Smooth muscle cell of the brain vasculature (primary cell): ENCODE measurements at places on chromosomes 1 and 21.

DNA sequence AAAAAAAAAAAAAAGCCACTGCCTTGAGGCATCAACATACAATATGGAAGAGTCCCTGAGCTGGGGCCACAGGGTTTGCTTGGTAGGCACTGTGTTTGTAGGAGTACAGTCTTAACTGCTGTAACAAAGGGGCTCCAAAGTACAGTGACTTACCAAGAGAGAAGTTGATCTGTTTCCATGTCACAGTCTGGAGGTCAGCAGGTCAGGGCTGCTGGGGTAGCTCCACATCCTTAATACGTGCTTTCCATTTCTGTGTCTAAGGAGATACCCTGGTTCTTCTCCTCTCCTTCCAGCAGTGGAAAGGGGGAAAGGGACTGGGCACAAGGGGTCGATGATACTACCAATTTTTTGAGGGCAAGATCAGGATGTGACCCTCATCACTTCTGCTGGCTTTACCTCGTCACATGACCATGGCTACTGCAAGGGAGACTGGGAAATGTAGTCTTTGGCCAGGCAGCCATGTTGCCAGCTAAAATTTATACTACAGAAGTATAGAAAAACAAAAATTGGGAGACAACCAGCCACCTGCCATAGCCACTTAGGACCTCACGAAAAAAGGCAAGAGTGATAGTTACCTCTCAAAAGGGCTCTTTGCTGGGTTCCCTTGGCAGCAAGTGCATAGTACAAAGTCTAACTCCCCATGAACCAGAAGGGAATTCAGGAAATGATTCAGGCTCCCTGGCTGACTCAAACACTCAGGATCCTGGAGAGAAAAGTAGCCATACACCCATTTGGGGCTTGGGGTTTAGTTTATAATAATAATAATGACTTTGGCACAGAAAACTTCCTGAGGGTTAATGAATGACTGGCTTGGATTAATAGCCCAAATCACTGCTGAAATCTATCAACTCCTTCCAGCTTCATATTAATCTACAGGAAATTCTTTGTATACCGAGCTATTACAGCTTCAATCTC is 52.7 kb upstream of the ATP5PO start:
- no peak for DNase-seq

- DNase-seq = no peak
Measured at GRCh38 chr1:41566274-41566885, 81.9 kb upstream of the EDN2 start.

GRCh38 chr1:10674700-10675609 is 121.5 kb downstream of the CASZ1 start:
- DNase-seq = no peak

GRCh38 chr1:45752441-45753052 is 2.1 kb upstream of the IPP start:
- no peak for DNase-seq

- DNase-seq = no peak
Measured at GRCh38 chr1:166176416-166176815, 9.6 kb upstream of the FAM78B start.

GRCh38 chr1:44571712-44572571 is 102.3 kb downstream of the TMEM53 start:
- no peak for DNase-seq

DNA sequence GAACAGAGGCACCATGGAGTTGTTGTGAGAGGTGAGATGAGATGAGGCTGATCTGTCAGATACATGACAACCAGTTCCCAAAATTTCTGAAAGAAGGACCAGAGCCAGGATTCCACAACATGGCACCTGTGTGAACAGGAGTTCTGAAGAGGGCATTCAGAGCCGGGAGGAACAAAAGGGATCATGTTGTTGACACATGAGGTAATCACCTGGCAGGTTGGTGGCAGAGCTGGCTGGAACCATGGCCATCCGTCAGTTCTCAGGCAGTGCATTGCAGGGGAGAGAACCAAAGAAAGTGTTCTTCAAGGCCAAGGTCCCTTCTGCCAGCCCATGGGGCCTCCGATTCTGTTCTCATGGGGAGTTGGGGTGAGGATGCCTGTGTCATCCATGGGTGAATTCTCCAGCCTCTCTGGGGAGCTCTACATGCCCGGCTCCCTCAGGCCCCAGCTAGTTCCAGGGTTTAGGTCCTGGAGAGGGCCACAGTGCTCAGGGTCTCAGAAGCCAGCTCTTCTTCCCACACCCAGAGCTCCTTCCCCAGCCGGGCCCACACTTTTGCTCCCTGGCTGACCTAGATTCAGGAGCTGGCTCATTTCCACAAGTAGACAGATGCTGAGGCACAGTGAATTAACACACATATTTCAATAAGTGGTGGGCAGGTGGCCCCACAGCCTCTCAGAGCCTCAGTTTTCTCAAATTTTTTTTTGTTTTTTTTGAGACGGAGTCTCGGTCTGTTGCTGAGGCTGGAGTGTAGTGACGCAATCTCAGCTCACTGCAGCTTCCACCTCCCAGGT is 49.1 kb upstream of the CTPS1 start:
- DNase-seq = no peak

DNA sequence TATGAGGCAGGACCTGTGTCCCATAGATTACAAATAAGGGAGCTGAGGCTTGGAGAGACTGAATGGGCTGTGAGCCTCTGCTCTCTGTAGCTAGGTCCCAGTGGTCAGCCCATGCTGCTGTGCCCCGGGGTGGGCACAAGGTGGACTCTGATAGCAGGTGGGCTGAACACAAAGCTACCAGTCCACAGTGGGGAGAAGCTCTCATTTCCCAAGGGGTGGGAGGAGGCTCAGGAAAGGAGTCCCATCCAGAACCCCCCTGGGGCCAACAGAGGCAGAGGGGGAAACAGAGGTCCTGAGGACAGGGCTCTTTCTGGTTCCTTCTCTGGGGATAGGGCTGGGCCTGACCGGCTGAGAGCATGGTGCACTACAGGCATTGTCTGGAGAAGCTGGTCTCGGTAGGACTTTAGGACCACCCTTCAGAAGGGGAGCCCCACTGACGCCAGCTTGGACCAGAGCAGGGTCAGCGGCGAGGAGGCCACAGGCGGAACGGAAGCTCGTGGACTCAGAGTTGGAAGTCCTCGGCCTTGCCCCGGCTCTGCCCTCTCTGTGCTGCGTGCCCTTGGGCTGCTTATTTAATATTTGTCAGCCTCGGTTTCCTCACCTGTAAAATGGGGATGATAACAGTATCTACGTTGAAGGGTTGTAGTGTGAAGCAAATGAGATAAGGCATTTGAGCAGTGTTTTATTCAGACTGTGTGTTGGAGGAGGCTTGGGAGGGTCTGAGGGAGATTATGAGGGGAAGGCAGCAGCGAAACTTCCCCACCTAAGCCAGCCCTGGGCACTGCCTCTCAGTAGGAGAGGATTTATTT is 26.6 kb downstream of the SDE2 start:
- DNase-seq = no peak

GRCh38 chr21:42028766-42029425 is 18.7 kb upstream of the ZBTB21 start:
- DNase-seq = no peak

DNA sequence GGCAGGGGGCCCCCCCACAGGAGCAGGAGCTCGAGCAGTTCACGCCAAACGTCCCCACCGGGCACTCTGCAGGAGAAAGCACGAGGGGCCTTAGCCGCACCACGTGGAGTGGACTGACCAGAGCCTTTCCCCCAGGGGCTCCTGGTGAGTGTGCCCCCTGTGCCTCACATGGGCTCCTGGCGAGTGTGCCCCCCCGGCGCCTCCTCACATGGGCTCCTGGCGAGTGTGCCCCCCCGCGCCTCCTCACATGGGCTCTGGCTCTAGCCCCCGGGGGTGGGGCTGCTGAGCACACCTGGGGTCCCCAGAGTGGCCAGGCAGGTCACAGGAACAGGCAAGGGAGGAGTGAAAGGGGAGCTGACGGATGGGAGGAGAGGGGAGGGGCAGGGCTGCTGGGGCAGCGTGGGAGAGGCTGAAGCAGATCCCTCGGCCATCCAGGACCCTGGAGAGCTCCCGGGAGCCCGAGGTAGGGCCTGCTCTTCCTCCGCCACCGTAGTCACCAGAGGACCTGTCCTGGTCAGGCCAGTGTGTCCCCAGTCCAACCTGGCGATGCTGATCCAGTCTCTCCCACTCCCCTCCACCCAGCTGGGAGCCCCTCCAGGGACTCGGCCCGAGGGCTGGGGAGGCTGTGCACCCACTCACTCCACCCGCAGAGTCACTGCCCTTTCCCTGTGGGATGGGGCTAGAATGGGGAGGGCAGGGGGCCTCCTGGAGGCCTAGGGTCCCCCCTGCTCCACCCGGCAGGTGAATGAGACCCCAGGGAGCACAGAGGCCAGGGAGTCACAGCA is 47.6 kb downstream of the ARHGEF16 start:
- no peak for DNase-seq

- DNase-seq = no peak
Measured at GRCh38 chr1:168218658-168219057, 7.1 kb upstream of the SFT2D2 start.

GRCh38 chr21:26835714-26836265 is 9.4 kb downstream of the ADAMTS1 start:
- DNase-seq = no peak

GRCh38 chr1:115476616-115477015 is 138.6 kb upstream of the NGF start:
- DNase-seq = no peak

DNA sequence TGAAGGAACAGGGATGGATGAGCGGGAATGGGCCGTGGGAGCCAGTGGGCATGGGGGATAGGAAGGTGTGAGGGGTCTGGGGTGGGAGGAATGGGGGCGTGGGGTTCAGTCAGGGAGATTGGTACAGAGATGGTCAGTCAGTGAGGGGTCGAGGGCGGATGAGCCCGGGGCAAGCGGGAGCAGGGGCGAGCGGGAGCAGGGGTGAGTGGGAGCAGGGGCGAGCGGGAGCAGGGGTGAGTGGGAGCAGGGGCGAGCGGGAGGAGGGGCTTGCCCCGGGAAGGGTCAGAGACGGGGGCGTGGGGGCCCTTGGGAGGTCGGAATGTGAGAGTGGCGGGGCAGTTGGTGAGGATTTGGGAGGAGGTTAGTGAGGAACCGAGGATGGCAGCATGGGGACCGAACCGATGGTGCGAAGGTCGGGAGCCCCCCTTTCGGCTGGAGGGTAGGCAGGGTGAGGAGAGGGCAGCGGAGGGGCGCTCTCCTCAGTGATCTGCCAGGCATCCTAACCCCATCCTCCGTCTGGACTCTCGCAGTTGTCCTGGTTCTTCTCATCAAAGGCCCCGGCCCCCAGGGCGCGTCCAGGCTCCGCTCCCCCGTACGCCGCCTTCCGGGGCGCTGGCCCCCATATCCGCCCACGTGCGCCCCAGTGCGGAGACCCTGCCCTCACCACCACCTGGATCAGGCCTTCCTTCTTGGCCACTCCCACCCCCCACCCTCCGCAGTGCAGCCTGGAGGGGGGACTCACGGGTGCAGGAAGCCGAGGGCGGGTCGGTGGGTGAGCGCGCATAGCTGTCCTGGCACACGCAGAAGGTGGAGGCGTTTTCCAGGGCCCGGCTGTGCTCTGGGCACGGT is 11.2 kb downstream of the EPHA10 start:
- no peak for DNase-seq

- DNase-seq = no peak
Measured at GRCh38 chr1:186187601-186188000, 187.5 kb downstream of the TPR start.

- no peak for DNase-seq
Measured at GRCh38 chr1:46533179-46533864, 18.1 kb downstream of the KNCN start.

GRCh38 chr1:94807742-94808491 is 12.2 kb upstream of the SLC44A3 start:
- no peak for DNase-seq

DNA sequence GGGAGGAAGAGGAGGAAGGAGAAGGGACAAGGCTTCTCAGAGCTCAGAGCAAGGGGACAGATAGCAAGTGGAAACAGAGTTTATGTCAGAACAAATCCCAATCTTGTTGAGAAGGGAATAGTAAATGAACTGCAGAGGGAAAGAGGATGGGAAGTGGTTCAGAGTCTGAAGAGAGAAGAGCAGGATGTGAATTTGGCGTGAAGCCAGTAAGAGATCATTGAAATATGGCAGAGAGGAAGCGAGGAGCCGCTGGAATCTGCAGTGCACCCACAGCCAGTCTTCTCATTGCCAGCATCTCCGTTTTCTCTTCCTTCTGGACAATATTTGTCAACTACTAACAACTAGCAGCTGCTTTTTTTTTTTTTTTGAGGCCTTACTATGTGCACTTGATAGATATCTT is 19.1 kb downstream of the OLFML3 start:
- DNase-seq = no peak

GRCh38 chr1:15224974-15225373 is 22.0 kb upstream of the FHAD1 start:
- no peak for DNase-seq

DNA sequence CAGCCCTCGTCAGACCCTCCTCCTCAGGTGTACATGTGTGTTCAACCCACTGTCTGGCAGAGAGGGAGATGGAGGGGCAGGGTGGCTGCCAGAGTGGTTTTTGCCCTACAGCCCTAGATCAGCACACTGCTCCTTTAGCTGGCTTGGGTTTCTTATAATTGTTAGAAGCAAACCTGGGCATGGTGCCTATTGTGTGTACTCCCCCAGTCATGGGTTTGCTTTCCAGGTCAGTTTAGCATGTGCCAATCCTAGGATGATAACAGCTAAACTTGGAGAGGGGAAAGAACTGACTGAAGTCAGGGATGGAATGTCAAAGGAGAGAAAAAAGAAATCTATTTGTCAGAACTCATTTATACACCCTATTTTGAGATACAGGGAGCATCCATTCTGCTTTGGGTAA is 63.3 kb downstream of the UCK2 start:
- no peak for DNase-seq

GRCh38 chr1:154983776-154984466 is 777 bp downstream of the FLAD1 start:
- DNase-seq = no peak

DNA sequence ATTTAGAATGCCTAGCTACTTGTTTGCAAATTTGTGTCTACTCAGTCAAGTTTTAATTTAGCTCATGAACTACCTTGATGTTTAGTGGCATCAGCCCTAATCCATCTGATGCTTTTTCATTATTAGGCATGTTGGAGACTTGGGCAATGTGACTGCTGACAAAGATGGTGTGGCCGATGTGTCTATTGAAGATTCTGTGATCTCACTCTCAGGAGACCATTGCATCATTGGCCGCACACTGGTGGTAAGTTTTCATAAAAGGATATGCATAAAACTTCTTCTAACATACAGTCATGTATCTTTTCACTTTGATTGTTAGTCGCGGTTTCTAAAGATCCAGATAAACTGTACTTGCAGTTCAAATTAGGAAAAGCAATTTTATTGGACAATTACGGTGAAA is 7.6 kb downstream of the SOD1 start:
- no peak for DNase-seq

- no peak for DNase-seq
Measured at GRCh38 chr1:202241376-202242079, 47.9 kb downstream of the LGR6 start.

DNA sequence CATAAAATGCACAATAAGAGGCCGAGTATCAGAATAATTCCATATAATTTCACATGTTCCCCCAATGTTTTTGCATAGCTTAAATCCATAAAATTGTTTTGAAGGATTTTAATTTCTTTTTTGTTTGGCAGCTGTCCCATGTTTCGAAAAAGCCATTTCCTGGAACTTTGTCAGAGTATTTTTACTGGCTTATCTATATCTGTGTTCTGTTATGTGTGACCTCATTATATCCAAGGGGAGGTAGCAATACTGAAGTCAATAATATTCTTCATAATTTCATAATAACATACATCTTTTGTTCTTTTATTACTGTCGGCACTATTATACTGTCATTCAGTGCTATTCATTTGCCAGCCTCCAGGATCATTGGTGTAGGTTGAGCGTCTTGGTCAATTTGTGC is 9.4 kb upstream of the BACH1 start:
- no peak for DNase-seq
